Stimulated activated naive CD8-positive, alpha-beta T cell treated with anti-CD3 and anti-CD28 coated beads, Interleukin-15, amount 100 ng/mL, for 72 hours (primary cell): ENCODE measurements at places on chromosomes 4 and X.
A peak's percentile ranks its signal among the peaks of the same experiment; 100 is the strongest.

GRCh38 chrX:12894074-12895030, 12.1 kb upstream of the TLR8 start:
- DNase-seq: peak; percentile 23

GRCh38 chr4:125323654-125324053, 8.9 kb downstream of the FAT4 start:
- DNase-seq: no peak

DNA sequence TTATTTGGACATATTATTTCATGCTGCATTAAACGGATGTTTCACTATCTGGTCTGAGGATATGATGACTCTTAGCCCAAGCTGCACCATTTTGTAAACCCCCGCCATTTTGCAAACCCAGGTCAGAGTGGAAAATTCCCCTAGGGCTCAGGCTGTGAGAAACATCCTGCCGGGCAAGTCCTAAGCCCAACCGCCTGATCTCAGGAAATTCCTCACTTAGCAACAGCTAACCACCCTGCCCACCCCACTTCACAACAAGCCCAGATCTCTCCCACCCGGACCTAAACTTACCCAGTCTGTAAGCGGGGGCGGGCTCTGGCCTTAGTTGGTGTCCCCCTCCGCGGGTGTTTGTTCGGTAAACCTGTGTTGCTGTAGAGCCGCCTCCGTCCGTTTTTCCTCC, 2747.1 kb downstream of the PCDH7 start:
- DNase-seq: no peak

GRCh38 chrX:18946611-18947010, 37.3 kb downstream of the PHKA2 start:
- no peak for DNase-seq

DNA sequence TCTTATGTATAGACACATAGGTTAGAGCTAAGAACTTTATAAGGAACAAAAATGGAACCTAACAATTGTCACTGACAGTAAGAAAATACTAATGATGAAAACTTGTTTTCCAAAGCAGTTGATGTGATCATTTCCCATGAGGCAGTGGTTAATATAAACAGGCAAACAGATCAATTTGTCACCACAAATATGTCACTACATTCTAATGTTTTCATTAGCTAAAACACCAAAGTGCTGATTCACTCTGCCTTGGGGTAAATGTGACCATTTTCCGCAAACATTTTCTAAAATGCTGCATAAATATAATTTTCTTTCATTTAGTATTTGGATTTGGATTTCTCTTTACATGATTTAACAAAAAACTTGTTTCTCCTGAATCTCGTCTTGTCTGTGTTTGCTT, 408.9 kb upstream of the CTSO start:
- DNase-seq: no peak

DNA sequence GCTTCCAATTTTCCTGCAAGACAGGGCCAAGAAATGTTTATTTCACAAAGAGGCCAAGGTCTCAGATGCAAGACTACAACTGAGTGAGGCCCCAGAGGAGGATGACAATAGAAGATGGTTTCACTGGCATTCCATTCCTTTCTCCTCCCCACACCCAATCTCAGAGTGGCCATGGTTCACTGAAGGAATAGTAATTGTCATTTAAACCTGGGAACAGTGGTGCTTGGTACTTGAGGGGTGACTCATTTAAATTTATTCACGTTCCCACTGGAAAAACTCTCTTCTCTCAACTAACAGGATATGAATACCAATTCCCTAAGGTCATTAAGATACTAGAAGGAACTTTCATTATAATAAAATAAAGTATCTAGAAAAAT, 35.3 kb upstream of the CXCL8 start:
- no peak for DNase-seq

DNA sequence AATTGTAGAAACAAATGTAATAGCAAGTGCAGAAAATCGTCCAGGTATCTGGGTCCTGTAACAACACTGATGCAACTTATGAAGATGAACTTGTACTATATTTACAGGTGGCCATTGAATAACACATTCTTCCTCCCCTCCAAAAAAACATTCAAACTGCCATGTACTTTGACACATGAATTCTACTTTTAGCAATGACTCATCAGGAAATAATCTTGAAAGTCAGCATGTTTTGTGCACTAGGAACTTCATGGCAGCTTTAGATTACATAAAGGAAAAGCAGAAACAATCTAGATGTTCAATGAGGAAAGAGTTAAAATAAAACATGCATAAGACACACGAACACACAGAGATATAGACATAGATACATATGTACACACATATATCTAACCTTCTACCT, 2.5 kb downstream of the PABPC1L2A start:
- DNase-seq: no peak

DNA sequence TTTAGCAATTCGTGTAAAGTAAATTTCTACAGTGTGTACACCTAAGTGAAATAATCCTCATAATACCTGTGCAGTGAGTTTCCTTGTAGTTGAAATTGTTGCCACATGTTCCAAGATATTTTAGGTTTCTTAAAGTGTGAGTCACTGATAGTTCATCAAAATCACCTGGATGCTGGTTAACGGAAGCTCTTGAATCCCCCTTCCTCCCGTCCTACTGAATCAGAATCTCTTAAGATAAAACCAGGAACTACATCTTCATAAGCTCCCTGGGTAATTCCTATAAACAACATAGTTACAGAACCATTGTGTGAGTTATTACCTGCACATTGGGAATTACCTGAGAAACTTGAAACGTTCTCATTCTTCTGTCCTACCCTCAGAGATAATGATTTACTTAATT, 197.4 kb upstream of the HS3ST1 start:
- DNase-seq: no peak

DNA sequence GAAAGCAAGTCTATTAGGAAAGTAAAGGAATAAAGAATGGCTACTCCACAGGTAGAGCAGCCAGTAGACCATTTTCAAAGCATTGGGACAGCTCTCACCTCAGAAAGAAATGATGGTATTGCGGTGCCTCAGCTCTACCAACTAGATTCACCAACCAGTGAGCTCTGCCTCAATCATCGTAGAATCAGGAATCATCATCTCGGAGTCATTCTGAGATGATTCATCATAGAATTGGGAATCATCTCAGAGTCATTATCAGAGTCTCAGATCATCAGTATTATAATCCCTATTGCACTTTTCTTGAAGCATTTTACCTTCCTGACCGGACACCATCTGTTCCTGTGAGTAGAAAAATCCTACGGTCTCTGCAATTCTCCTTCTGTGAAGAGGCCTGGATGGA, 17.5 kb upstream of the SAT1 start:
- DNase-seq: no peak

GRCh38 chrX:132677233-132677716, 188.4 kb upstream of the MBNL3 start:
- DNase-seq: no peak

- DNase-seq: no peak
Observed at GRCh38 chrX:153883163-153883843, 2.7 kb downstream of the L1CAM start.

DNA sequence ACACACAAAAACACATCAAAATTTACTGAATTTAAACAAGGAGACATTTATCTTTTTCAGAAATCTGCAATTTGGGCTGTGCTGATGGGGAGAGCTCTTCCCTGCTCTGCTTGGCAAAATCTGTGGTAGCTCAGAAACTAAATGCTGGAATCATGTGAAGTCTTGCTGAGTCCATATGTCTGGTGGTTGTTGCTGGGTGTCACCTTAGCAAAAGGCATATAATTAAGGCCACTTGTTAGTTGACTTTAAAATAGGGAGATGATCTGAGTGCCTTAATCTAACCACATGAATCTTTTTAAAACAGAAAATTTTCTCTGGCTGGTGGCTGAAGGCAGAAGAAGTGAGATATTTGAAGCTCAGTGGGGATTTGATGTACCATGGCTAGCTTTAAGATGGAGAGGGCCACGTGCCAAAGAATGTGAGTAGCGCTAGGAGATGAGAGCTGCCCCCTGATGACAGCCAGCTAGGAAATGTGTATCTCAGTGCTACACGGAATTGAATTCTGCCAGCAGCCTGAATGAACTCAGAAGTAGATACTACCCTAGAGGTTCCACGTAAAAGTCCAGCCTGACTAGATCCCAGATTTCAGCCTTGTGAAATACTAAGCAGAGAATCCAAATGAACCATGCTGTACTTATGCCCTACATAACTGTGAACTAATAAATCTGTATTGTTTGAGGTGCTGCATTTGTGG, 7.6 kb upstream of the GUF1 start:
- no peak for DNase-seq

DNA sequence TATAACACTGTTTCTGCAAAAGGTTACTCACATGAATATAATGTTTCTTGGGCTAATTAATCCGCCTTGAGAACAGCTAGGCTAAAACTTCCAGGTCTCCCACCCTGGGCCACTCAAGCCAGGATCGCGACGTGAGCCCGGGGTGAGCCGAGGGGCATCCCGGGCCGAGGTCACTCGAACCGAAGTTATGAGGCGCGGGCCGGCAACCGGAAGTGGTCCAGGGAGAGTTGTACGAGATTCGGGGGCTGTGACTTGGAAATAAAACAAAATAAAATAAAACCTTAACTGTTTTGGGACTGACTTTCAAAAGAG, 317 bp downstream of the CMC4 start:
- no peak for DNase-seq

GRCh38 chr4:118846979-118847378, 11.1 kb upstream of the SEC24D start:
- DNase-seq: no peak

DNA sequence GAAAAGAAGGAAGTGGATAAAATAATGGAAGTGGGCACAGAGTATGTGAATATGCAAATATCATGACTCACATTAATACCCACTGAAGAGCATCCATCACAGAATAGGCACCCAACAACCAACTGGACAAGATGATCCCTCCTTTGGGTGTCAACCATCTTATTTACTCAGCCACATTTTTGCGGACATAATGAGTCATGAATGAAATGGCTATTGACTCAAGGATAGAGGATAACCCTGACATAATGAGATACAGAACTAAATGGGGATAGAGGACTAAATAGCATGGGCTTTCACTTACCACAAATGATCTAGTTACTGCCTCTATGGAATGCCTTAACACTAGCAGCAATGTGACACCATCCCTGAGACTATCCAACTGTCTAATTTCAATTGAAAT, 224.7 kb downstream of the ANTXR2 start:
- DNase-seq: no peak

GRCh38 chrX:109966246-109966645, 36.7 kb upstream of the TMEM164 start:
- DNase-seq: no peak

- DNase-seq: no peak
Observed at GRCh38 chr4:16860516-16860915, 37.9 kb downstream of the LDB2 start.
